NCI-H2171 (cell line): ENCODE measurements at places on chromosomes 7 and 10.

GRCh38 chr10:121281576-121281975, 316.7 kb downstream of the FGFR2 start:
- no peak for DNase-seq

DNA sequence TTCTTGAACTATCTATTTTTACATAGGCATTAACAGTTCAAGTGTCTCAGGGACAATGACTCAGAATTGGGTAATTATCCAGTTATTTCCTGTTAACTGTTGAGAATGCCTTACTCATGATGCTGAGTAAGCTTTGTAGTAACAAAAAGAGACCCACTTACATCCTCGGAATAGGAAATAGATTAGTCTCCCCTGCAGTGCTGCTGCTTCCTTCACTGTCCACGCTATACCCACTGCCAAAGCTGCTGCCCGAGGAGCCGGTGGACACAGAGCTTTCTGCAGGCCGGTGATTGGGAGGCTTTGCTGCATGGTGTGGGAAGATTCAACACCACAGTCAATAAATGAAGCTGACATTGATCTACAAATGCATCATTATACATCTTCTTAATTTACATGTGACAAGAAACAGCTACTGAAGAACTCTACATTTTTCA, 357.1 kb downstream of the PCLO start:
- no peak for DNase-seq

- no peak for DNase-seq
Measured at GRCh38 chr7:102834466-102834865, 78.3 kb upstream of the LRRC17 start.

DNA sequence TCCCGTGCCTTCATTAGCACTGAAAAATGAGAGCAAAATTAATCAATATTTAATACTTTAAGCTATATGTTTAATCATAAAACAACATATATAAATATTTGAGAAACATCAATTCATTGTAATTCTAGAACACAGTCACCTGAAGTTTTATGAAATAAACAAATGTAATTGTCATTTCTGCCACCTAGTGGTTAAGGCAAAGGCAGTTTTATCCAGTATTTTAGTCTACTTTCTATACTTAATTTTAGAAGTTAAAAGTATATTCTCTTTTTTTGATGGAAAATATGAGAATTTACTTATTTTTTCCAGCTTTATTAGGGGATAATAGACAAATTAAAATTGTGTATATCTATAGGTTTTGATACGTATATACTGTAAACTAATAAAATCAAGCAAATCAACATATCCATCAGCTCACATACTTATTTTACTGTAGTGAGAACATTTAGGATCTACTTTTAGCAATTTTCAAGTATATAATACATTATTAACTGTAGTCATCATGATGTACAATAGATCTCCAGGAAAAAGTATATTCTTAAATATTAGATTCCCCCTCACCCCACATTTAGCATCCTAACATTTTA, 16.9 kb downstream of the PCGF6 start:
- DNase-seq: no peak

DNA sequence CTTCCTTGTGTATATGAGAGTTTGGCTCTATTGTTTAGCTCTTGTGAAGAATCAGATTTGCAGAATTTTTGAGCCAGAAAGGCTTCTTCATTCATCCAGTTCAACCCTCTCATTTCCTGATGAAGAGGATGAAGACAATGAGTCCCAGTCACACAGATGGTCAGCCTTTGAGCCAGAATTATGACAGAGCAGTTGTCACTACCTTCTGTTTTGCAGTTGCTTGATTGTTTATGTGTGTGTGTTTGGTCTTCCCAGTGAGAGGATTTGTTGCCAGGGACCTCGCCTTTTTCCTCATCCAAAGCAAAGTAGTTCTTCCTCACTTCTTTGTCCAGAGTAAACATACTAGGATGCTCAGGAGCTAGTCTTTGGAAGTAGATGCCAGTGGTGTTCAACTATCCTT, 15.6 kb downstream of the MDFIC start:
- no peak for DNase-seq

GRCh38 chr7:128359336-128359735, 2.2 kb downstream of the PRRT4 start:
- no peak for DNase-seq

DNA sequence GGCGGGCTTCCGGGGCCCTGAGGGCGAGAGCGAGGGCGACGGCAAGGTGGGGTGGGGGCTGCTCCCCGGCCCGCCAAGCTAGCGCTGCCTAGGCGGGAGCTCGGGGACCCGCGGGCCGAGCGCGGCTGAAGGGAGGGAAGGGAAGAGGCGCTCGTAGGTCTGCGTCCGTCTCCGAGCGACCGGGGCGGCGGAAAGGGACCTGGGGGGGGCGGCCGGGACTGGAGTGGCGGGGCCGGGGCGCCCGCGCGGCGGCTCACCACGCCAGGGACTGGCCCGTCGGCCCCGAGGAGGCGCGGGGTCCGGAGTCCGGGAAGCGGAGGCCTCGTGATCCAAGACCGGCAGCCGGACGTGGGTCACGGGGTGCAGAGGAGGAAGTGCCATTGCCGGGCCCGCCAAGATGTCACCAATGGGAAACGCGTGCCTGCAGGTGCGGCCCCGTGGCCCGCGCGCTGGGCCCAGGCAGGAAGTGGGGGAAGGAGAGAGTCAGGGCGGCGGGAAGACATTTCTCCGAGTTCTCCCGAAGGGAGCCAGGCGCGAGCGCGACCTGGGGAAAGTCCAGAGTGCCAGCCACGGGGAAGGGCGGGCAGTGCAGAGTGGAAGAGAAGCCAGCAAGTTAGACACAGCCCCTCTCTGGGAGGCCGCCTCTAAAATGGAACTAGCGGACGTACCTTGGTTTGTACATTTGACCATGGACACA, 11.9 kb downstream of the HNRNPF start:
- DNase-seq: no peak

DNA sequence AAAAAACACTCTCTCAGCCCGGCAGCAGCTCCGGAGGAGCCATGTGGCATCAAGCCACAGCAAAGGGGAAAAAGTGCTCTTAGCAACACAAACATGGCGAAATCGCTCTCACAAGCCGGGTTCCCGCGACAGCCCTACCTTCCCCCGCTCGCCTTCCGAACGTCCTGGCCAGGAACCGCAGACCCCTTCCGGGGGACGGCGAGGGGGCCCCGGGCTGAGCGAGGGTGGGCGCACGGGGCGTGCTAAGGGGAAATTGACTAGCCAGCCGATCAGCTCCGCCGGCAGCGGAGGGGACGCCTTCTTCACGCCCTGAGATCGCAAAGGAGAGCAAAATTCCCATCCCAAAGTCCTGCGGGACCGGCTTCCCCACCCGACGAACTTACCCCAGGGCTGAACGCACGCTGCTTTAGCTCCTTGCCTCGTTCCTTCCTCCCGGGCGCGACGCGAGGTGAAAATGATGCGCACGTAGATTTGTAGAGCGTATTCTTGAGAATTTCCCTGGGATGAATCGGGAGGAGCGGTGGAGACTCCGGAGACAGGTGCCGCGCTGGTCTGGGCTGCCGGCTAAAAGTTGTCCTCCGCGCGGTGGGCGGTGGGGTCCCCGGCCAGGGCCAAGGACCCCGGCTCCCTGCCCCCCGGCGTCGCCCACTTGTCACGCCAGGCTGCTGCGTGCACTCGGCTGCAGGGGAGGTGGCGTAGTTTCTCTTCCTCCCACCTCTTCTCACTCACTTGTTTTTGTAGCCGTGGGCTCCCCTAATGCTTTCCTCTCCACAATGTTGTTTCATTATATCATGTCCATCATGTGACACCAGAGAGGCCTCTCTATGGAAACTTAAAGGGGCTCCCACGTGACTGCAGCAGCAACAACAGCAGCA, 220.1 kb upstream of the MKLN1 start:
- DNase-seq: peak; percentile 44

GRCh38 chr10:96643920-96644319, 57.1 kb upstream of the TM9SF3 start:
- no peak for DNase-seq

DNA sequence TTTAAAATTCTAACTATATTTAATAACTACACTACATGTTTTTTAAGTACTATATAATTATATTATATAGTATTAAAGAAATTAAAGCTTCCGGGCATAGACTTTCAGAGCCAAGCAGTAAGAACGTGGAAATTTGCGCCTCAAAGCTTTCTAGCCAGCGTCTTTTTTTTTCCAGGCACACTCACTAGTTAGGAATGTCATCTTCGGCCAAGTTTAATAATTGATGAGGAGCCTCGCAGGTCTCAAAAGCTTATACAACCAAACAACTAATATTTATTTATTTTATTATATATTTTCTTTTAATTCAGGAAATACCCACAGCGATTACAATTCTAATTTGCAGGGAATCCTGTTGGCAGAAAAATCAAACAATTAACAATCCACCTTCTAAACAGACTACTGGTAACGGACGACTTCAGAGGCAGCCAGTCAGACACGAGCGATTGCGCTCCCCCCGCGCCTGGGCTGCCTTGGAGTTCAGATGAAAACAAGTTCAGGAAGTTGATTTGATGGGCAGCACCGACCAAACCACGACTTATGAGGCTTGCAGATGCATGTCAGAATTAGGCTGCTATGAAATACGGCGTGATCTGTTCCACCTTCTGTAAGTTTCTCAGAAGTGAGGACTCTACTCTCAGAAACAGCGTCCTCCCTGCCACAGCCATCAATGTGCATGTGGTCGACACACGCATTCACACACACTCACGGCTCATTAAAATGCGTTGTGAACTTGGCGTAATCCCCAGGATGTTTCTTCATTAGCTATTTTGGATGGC, 431.8 kb upstream of the MGMT start:
- DNase-seq: no peak

DNA sequence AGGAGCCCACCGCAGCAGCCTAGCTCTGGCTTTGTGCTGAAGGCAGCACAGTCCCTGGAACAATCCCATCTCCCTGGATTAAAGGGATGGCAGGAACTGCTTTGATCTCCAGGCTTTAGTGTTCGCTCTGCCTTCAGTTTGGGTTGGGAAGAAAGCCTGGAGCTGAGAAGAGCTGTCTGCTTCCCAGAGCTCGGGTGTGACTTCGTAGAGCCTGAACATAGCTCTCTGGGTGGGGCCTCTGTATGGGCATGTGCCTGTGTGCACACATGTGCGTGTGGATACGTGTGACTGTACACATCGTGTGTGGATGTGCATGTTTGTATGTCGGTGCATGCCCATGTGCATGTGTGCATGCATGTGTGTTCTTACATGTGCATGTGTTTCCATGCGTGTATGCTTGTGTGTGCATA, 8.7 kb downstream of the ADCY1 start:
- DNase-seq: no peak

DNA sequence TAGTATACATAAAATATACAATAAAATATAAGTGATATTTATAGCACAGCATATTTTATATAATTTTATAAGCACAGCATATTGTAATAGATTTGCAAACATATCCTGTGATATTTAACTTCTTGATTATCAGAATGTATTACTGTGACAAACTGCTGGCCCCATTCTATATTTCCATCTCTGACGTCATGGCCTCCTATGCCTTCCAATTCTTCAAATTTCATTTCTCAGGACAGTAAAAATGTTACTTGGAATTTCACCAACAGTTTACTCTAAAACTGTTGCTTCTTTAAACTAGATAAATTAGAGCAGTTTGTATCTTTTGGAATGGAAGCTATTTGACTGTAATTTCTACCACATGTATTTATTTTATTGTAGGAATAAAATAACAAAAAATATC, 102.5 kb upstream of the SLC25A13 start:
- DNase-seq: no peak

DNA sequence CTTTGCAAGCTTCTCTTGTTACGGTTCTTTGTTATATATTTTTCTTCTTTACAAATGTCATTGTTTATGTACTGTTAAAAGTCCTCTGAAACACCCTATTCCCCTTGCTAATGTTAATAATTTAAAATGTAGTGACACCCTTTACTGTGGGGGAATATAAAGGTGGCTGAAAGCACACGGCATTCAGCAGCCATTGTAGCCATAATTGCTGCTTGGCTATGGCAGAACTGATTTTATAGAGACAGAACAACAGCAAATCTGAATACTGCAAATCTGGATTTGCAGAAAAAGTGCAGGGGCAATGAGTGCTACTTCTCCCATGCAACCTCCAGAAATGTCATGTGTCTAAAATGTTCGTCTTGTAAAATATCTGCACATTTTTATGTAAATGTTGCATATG, 3.7 kb upstream of the WASL start:
- no peak for DNase-seq

GRCh38 chr10:97024168-97025073, 161.3 kb downstream of the SLIT1 start:
- DNase-seq: no peak

GRCh38 chr7:108789451-108789850, 219.8 kb downstream of the DNAJB9 start:
- DNase-seq: no peak

GRCh38 chr10:44234483-44234875, 150.4 kb downstream of the CXCL12 start:
- no peak for DNase-seq

DNA sequence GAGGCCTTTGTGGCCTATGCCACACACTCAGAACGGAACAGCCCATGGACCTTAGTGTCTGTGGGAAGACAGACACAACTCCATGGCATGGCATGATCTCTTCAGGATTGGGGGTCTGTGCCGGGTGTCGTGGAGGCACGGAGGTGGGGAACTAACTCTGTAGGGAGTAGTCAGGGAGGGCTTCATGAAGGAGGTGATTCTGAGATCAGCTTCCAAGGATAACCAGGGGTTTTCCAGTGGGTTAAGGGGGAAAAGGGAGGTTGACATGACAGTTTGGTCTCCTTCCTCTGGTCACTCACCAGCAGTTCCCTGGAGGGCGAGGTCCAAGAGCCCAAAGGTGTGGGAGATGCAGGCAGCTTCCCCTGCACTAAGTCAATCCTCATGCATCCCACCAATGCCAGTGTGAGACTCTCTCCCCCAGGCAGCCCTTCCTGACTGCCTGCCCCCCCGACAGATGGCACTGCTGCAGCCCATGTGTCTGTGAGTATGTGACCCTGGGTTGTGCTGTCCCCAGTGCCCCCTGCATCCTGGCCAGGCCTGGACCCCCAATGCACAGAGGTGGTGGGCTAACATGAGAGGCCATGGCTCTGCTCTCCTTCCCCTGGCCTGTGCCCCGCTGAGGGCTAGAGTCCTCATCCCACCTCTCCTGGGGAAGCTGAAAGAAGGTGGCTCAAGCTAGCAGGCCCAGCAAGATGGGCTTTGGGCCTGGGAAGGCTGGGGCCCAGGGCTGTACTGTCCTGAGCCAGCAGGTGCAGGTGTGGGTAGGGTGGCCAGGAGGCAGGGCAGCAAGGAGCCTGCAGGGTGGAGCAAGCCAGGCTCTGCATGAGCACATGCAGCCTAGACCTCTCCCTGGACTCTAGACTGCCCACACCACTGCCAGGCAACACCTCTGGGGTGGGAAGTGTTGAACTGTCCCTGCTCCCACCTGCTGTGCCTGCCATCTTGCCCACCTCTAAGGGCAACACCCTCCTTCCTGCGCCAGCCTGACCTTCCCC, 39.7 kb downstream of the RASGEF1A start:
- no peak for DNase-seq

GRCh38 chr7:44094883-44095592, 9.1 kb upstream of the AEBP1 start:
- no peak for DNase-seq

- DNase-seq: no peak
Measured at GRCh38 chr10:454860-455259, 234.6 kb downstream of the DIP2C start.

DNA sequence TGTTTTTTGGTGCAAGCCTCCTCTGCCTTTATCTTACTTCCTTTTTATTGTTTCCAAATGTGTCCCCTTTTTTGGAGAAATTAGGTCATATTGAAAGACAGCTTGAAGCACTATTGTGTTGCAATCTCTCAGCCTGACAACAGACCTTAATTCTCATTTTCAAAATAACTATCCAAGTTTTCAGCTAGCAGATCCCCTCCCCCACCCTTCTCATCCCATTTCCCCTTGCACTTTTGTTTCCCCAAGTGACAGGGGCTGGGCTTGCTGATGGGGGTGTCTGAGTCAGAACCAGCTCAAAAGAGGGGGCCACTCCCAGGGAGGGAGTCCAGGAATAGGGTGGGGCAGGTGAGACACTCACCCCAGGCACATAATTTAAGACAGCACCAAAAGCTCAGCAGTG, 75.3 kb downstream of the MKI67 start:
- no peak for DNase-seq
